ENCODE measurements at places on chromosomes 4 and X.

DNA sequence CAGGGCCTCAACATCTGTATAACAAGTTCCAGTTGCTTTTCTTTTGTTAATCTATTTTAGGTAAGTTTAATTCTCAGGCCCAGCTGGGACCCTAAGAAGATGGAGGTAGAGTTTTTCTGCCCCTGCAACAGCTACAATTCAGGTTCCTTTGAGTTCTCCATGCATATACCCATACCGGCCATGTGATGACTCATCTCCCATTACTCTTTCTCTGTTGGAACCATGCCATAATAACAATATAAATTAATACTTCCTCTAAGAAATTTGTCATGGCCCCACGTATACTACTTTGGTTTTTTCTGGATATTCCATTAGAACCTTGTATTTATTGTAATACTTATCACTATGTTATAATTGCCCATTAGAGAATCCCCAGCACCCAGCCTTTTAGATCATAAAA is 1.3 kb upstream of the INTU start:
- peak; percentile 43 for DNase-seq

GRCh38 chr4:127148165-127148564 is 484.6 kb upstream of the INTU start:
- DNase-seq = no peak

- DNase-seq = no peak
Observed at GRCh38 chrX:100208076-100208475, 202.0 kb downstream of the PCDH19 start.

DNA sequence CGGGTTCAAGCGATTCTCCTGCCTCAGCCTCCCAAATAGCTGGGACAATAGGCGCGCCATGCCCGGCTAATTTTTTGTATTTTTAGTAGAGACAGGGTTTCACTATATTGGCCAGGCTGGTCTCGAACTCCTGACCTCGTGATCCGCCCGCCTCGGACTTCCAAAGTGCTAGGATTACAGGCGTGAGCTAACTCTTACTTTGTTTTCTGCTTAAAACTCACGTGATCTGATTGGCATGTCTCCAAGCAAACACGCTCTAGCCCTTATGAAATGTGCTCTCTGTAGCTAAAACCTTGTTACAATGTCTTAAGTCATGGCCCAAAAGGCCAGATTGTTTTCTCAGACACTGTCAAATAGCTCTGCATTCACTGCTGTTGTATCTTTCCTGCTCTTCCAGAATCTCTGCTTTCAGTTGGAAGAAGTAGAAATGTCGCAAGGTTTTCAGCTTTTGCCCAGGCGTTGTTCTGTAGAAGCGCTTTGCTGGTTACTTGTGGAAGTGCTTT is 39.7 kb upstream of the OGT start:
- DNase-seq = peak; percentile 53

Data from fibroblast of mammary gland (primary cell).